ENCODE measurements at places on chromosomes 6 and 20.

- peak; percentile 59 for DNase-seq
Measured at GRCh38 chr6:7418238-7418905, 28.8 kb downstream of the RIOK1 start.

- no peak for DNase-seq
Measured at GRCh38 chr6:160766657-160766988, 64.6 kb downstream of the PLG start.

DNA sequence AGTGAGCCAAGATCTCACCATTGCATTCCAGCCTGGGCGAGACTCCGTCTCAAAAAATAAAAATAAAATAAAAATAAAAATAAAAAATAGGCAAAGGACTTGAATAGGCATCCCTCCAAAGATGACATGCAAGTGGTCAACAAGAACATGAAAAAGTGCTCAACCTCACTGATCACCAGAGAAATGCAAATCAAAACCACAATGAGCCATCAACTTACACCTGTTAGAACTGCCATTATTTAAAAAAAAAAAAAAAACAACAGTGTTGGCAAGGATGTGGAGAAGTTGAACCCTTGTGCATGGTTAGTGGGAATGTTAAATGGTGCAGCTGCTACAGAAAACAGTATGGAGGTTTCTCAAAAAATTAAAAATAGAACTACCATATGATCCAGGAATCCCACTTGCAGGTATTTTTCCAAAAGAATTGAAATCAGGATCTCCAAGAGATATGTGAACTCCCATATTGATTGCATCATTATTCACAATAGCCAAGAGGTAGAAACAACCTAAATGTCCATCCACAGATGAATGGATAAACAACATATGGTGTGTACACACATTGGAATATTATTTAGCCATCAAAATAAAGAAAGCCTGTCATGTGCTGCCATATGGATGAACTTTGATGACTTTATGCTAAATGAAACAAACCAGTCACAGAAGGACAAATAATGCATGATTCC, 2.8 kb downstream of the C20orf203 start:
- no peak for DNase-seq

DNA sequence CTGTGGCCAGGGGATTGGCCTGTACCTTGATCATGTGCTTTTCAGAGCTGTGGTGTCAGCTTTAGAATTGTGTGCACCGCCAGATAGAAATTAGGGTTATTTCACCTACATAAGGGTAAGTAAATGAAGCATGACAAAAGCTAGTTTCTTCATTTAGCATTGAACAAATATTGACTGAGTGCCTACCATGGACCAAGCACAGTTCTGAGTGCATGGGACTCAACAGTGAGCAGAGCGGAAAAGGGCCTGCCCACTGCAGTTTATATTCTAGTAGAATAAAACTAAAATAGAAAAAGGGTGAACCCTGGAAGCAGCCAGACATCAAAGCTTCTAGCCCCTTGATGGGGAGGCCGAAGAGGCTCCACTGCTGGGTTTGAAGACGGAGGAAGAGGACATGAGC, 25.6 kb downstream of the ECT2L start:
- no peak for DNase-seq

DNA sequence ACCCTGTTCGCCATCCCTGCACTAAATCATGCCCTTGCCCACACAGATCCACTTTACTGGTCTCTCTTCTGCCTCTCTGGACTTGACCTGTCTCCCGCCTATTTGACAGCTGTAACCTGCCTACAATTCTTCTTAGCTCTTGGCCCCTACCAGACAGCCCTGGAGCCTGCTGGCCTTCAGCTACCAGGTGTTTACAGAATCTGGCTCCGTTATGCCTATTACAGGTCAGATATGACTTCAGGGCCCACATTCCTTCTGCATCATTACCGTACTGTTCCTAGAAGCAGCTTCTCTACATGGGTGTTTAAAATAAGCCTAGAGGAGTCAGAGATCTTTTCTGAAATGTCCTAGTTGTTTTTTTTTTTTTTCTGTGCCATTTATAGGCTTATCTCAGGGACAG, 45.4 kb upstream of the CCN6 start:
- no peak for DNase-seq

GRCh38 chr6:124928851-124929250, 33.4 kb upstream of the RNF217 start:
- DNase-seq: no peak

- no peak for DNase-seq
Measured at GRCh38 chr6:76835695-76836094, 627.6 kb downstream of the HTR1B start.

DNA sequence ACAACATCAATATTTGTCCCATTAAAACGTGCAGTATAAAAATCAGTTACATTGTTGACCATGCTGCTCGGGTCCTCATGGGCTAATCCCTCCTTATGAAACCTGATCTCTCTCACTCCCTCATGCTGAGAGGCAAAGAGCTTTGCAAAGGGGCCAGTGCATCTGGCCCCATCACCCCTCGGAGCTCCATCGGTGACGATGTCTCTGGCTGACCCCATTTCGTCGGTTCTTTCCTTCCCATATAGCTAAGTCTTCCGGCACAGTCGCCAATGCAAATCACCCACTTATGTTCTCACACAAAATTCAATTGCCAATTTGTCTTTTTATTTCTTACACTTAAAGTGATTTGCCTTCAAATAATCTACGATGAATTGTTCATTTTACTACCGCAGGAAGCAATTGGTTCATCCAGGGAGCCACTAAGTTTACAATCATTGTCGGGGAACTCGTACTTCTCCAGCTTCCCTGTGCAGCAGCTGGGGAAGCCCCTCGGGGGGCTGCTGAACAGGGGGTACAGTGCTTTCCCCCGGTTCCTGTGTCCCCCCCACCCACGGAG, 199.8 kb upstream of the CDH4 start:
- no peak for DNase-seq

DNA sequence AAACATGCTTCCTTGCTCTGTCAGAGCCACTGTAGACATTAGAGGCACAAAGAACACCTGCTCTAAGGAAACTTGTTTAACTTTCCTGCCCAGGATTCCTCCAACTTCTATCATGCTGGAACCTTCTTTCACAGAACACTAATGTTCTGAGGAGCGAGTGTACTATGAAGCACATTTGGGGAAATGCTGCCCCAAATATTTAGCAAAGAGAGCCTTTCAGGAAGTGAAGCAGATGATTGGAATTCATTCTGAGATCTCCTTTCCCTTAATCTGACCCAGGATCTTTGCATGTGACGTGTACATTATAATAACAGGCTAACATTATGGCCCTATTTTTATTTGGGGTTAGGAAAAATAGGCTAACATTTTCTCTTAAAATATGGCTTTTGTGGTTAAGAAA, 21.0 kb upstream of the FYN start:
- DNase-seq: peak; percentile 31

DNA sequence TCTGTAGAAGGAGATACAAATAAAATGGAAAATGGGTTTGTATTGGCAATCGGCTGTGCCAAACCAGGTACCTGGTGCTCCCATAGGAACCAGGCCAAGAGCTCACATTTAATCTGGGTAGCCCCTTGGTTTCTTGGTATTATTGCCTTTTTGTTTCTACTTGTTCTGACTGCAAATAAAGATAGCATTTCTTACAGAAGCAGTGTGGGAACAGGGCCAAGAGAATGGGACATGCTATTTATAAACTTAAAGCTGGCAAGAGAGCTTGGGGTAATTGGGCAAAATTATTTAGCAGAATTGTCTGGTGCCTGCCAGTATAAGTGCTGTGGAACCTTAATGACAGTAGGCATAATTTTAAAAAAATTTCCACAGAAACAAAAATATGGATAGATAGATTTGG, 113.5 kb upstream of the GLP1R start:
- DNase-seq: no peak

DNA sequence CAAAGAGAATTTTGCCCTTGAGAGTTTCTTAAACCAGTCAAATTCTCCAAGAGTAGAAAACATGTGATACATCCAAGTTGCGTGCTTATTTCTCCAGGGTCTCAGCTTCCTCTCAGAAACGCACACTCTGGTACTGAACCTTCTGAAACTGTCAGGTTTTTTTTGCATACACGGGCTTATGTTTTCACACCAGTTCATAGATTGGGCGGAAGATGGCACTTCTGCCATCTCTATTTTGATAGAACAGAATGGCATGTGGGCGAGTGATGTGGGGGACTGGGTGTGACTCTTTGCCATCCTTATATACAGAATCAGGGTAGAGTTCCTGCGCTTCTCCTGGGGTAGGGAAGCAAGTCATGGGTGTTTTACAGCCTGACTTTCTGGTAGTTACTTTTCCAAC, 56.4 kb downstream of the ADTRP start:
- DNase-seq: no peak

DNA sequence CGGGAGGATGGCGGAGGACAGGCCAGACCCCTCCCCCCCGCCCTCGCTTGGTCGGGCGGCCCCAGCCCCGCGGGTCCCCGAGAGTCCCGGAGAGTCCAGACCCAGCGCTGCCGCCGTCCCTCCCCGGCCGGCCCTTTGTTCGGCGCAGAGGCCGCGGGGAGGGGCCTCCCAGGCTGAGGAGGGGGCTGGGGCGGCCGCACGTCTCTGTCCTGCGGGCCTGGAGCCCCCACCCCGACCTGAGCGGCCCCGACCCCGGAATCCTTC, 806 bp downstream of the KCNQ2 start:
- no peak for DNase-seq

GRCh38 chr6:166572370-166573261, 13.9 kb downstream of the RAMACL start:
- DNase-seq: peak; percentile 99

DNA sequence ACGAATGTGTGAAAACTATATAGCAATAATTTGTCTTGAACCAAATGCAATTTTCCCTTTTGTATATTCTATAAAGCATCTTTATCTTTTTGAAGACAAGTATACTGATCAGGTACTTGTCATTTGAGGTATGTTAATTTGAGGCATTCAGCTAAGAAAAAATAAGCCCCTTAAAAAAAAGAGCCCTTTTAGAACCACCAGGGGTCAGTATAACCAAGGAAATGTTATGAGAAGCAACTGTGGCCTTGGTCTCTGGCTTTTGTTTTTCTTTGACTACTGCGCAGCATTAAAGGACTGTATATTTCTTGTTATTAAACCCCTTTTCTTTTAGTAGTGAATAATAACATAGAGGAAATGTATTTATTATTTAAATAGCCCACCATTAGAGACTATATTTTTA, 43.1 kb downstream of the CD109 start:
- peak; percentile 80 for DNase-seq

- no peak for DNase-seq
Measured at GRCh38 chr6:130720076-130720715, 107.0 kb upstream of the SMLR1 start.

- peak; percentile 84 for DNase-seq
Measured at GRCh38 chr6:7050872-7051779, 56.6 kb upstream of the RREB1 start.

DNA sequence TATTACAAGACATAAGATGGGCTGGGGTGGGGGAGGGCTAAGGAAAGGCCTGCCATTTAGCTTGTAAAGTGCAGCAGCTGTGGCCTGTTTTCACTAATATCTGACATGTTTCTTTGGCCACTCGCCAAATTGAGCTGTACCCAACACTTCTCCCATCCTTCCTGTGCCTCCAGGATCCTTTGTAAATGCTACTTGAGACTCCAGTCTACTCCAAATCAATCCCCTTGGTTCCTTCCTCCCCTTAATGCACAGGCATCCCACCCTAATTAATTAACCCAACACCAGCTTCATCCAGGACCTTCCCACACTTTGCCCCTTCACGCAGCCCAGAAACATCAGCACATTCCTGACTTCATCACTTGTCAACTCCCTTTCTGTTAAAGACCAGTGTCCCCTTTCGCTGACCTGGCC, 55.0 kb upstream of the TCF21 start:
- peak; percentile 29 for DNase-seq

DNA sequence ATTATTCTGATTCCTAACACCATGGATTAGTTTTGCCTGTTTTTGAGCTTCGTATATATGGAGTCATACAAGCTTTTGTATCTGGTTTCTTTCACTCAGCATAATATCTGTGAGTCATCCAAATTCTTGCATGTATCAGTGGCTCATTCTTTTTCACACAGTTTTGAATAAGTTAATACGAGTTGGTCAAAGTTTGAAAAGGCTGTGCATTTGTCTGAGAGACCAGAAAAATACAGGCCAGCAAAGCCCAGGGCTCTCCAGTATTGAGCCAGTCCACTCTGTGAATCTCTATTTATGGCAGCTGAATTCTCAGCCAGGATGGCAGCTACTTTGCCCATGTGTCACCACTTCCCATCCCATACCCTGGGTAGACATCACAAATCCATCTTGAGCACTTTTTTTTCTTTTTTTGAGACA, 7.2 kb upstream of the CHMP4B start:
- peak; percentile 86 for DNase-seq

DNA sequence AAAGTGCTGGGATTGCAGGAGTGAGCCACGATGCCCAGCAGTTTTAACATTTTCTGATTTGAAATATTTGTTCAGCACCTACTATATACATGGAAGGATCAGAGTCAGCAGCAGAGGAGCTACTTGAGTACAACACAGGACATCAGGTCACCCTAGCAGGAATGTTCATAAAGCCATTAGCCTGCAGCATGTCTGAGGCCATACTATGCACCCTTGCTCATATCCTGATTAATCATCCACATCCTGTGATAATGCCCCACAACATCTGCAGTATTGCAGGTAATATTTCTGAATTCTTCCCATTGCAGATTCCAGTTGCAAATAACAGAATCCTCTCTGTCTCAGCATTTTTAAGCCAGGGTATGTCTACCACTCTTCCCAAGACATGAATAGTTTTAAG, 171.0 kb upstream of the PRND start:
- DNase-seq: no peak

DNA sequence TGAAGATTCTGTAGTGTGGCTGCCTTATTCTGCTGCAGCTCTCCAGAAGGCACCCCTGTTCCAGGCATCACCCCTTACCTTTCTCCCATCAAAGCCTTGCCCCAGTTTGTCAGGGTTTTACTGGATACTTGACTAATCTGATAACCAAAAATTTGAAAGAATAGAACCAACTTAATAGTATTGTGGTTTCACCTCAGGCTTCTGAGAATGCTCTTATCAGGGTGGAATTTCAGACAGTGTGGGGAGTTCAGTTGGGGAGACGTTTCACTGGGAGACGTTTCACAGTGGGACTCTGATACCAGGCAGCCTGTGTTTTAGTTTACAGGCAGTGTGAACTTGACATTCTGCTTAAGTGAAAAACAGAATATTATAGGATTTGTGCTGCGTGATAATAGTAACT, 50.5 kb downstream of the SCAND1 start:
- DNase-seq: no peak

DNA sequence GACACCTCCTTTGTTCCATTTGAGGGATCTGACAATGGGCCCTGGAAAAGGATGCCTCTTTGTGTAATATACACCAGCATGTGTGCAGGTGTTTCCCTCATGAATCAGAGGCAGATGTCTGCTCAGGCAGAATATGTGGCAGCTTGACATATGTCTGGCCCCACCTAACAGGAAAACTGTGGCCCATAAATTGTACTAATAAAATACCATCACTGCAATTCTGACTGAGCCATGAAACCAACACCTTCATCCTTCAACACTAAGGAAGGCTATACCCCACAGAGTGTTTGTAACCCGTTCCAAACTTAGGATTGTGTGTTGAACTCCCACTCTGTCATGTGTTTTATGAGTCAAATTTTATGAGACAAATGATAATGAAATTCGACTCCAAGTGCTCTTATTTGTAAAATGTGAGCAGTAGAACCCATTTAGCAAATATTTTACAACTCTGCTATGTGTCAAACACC, 22.7 kb downstream of the LAMA4 start:
- no peak for DNase-seq
